ENCODE measurements at places on chromosomes 3 and 15.

DNA sequence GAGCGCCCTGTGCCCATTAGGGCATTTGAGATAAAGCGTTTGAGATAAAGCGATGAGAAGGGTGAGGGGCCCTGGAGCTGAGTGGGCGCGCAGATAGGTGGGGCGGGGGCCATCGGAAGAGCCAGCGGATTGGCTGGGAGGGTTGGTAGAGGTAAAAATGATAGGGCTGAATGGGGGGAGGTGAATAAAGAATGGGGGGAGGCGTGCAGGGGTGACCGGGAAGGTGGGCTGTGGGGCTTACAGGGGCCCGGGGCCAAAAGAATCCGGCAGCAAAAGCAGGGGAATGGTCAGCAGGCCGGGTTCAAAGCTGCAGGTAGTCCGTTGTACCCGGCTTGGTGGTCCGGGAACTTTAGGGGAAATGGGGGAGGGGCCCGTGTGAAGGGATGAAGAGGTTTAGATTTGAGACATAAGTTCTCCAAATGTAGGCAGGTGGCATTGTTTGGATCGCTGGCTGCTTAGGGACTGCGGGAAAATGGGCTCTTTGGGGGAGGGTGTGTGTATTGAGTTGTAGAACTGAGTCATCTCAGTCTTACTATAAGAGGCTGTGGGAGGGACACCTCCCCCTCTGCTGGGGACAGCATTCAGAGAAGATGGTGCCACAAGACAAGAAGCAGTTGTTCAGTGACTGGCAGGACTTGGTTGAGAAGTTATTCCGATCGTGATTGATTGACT lies 610 bp downstream of the ARID3B start:
- peak; percentile 51 for DNase-seq

GRCh38 chr15:72554471-72555425 lies 80.6 kb downstream of the ARIH1 start:
- peak; percentile 93 for DNase-seq

GRCh38 chr15:92393071-92393979 lies at the start of gene ST8SIA2:
TSS of gene ST8SIA2 (plus strand) at chr15:92393881. CDS start at chr15:92394065, 184 bp downstream.
- DNase-seq: no peak

GRCh38 chr3:176106380-176106779 lies 1090.9 kb downstream of the TBL1XR1 start:
- DNase-seq: no peak

DNA sequence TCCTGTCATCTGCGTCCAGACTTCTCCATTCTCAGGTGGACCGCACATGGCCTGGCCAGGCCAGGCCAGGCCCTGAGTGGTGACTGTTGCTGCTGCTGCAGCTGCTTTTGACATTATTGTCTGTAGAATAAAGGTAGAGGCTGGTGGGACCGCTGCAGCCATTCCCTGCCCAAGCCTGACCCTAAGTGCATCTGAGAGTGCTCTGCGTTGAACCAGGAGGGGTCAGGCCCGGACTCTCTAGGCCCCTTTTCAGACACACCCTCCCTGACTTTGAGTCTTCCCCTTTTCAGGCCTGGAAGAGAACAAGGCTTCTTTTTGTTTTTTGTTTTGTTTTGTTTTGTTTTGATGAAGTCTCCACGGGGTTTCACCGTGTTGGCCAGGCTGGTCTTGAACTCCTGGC lies 54.6 kb upstream of the FLNB start:
- no peak for DNase-seq

Measured in iris pigment epithelial cell (primary cell).